ENCODE measurements at places on chromosomes 12 and 14.

GRCh38 chr14:101717663-101718490 lies 43.6 kb upstream of the PPP2R5C start:
- no peak for ATAC-seq

DNA sequence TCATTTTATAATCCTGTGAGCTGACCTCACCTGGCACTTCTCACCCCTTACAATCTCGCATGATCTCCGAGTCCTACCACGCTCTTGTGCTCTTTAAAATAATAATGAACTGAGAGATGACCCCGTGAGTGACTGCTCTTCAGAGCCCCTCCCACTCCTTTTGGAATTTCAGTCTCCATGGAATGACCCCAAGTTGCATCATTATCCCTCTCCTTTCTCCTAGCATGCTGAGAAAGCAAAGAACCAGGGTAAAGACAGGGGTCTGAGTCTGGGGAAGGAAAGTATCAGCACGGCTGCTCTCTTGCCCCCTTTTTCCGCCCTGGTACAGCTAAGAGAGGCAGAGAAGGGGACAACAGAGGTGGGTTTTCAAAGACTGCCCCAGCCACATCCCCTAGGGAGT lies 178.3 kb upstream of the PLEKHA5 start:
- ATAC-seq: no peak

GRCh38 chr12:123474485-123475245 lies 16.7 kb downstream of the SNRNP35 start:
- ATAC-seq: no peak

GRCh38 chr12:100110276-100110675 lies 32.4 kb downstream of the BLTP3B start:
- ATAC-seq: no peak

DNA sequence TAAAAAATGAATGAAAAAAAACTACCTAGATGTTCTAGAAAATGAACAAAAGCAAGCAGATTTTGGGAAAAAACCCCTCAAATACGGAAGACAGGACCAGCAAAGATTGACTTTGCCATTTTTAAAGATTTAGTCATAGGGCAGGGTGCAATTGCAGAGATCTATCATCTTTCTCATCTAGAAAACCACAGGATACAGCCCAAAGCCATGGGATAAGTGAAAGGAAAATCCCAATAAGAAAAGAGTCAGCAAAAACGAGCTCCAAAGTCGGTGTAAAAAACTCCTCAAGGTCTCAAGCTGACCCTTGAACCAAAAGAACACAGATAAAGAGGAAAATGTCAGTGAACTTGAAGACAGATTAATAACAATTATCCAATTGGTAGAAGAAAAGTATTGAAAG lies 28.0 kb downstream of the CEP290 start:
- no peak for ATAC-seq

DNA sequence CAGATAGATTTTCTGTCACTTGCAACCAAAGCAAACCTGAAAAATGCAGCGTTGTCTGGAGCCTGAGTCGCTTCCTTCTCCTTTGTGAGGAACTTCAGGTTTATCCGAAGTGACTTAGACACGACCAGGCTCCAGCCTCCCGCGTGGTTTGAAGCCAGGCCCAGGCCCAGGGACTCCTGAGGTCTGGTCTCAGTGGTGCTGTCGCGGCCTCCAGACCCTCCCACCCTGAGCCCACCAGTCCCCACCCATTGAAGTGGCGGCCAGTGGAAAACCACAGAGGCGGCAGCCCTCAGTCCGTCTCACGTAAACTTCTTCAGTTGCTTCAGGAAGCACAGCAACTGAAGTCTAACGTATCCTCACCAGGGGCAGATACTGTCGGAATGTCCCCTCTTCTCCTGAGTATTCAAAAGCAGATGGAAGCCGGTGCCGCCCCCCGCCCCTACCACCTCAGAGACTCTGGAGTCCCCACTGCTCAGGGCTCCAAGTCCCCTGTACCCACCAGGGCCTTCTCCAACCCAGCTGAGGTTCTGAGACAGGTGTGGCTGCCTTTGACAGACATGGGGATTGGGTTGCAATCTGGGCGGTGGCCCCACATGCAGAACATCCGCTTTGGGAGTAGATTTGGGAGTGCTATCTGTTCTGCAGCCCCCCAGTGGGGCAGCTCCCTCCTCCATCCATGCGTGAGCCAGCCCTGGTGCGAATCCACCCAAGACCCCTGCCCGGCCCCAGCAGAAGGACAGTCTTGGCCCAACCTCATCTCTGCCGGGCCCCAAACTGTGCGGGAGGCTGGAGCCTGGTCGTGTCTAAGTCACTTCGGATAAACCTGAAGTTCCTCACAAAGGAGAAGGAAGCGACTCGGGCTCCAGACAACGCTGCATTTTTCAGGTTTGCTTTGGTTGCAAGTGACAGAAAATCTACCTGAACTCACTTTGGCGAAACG lies 26.6 kb upstream of the GALNT9 start:
- no peak for ATAC-seq

DNA sequence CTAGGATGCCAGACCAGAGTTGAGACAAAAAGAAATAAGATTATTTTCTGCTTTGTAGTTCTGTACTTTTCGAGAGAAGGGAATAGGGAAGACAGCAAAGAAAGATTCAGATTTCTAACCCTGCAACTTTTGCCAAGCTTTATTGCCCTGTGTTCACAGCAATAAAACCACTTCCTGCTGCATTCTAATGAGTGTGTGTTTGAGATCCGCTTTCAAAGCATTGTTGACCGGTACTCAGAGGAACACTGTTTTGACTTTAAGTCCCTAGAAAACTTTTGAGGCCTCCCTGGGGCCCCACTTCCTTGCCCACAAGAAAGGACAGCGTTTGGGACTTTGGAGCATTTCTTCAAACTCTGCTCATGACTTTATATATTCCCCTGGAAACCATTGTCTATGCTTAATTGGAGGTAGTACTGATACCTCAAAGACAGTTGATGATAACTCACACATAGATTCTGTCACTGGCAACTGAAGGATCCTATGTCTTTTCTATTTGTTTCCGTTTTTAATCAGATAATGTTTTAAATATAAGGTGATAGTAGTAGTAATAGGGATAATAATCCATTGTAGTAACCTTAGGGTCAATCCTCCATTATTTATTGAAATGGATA lies 1.3 kb downstream of the RNASE6 start:
- no peak for ATAC-seq

- no peak for ATAC-seq
These were observed 130.8 kb downstream of the ADGRD1 start for GRCh38 chr12:131084341-131085011.

- ATAC-seq: no peak
These were observed 24.8 kb downstream of the RGS6 start for GRCh38 chr14:71956920-71957563.

- no peak for ATAC-seq
These were observed 261.0 kb downstream of the DACT1 start for GRCh38 chr14:58898655-58899316.

DNA sequence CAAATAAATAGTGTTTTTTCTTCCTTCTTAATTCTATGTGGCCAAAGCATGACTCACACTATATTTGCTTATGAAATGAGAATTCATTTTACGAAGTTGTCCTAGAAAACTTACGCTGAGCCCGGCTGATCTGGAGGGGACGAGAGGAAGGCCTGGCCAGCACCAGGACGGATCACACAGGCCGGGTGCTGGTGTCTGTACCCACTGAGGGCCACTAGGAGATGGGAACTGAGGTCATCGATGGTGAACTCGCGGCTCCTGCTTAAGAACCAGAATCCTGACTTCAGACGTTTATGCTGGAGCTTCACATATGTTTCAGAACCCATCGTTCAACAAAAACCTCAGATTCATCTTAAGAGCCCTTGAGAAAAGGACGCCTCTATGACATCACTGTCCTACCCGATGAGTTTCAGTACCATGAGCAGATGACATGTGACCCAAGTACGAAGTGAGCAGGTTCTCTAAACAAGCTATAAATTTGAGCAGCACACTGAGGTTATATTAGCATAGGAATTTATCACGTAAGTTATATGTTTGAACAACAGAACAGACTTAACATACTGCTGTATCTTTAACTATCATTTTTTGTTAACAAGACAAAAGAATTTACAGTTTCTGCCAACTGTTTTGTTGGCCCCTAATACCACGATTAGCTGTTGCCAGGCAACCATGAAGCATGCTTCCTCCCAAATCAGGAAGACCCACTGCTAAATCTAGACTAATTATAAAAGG lies 111.9 kb downstream of the FOXN3 start:
- peak; percentile 22 for ATAC-seq

DNA sequence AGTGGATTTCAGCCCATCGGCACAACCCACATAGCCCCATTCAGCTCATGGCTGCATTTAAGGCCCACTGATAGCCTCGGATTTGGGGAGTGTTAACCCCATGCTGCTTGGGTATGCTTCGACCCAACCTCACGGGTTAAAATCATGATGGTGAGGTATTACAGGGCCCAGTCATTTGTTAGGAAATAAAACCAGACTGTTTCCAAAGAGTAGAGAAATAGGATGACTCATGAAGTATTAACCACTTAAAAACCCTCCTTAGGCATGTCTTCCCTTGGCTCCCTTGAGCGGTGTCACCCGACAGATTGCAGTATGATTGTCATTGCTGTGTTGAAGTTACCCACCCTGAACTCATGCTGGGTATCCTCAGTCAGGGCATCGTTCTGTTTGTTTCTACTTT lies 289.1 kb downstream of the CACNA1C start:
- ATAC-seq: peak; percentile 72

GRCh38 chr12:50787618-50788017 lies 23.7 kb downstream of the ATF1 start:
- ATAC-seq: peak; percentile 22

- ATAC-seq: no peak
These were observed 19.0 kb downstream of the NUBPL start for GRCh38 chr14:31580234-31580633.

GRCh38 chr14:102066041-102066451 lies 20.8 kb downstream of the HSP90AA1 start:
- ATAC-seq: no peak

- no peak for ATAC-seq
These were observed 326.4 kb downstream of the RPL10L start for GRCh38 chr14:46325157-46325556.

- no peak for ATAC-seq
These were observed 39.3 kb downstream of the CCDC177 start for GRCh38 chr14:69535230-69535848.

GRCh38 chr12:98823012-98823411 lies 177.9 kb downstream of the APAF1 start:
- ATAC-seq: no peak

- ATAC-seq: no peak
These were observed 8.3 kb upstream of the PPP1R13B start for GRCh38 chr14:103855734-103856095.

- no peak for ATAC-seq
These were observed 250.8 kb downstream of the SLC6A15 start for GRCh38 chr12:84661786-84662185.

- ATAC-seq: no peak
These were observed 60.8 kb upstream of the MED13L start for GRCh38 chr12:116338064-116338846.

DNA sequence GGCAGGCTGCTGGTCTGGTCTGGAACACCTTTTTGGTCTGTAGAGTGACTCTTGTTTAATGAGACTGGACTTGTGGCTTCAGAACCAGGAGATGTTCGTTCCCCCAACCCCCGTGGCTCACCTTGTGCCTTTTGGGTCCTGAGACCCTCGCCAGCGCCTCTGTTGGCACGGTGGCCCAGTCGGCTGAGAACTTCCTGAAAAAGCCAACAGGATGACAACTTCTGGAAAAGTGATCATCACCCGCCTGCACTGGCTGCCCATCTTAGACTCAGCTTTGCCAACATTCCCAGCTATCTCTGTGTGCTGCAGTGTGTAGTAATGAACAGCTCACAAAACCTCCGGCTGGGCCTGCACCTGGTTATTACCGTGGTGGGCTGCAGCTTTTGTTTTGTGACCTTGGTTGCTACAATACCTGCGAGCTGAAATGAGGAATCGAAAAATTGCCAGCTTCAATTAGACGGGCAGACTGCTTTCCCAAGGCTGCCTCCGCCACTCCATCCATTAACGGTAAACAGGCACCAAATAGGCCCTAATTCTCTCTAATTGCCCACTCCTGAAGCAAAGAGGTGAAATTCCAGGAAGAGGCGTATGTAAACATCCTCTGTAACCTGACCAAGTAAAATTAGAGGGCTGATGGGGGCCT lies 16.0 kb downstream of the MEG3 start:
- ATAC-seq: no peak

DNA sequence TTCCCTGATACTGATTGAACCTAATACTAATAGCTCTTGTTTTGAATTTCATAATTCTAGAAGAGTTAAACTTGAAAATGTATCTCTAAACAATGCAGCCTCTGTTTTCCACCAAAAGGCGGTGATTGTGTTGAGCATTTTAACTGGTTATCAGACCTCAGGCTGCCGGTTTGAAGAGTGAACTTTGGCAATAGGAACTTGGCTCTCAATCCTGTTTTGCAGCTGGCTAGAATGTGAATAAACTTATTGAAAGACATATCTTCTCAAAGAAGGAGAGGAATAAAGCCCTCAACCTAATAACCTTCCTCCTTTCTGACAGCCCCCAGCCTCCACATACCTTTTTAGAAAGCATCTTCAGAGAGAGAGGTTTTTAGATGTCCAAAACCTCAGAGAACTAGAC lies 105.4 kb downstream of the SRGAP1 start:
- no peak for ATAC-seq

All from esophagus mucosa (tissue), 1 donor.